Renal cortex interstitium (tissue), 15 donors: ENCODE measurements at places on chromosomes 4 and X.

DNA sequence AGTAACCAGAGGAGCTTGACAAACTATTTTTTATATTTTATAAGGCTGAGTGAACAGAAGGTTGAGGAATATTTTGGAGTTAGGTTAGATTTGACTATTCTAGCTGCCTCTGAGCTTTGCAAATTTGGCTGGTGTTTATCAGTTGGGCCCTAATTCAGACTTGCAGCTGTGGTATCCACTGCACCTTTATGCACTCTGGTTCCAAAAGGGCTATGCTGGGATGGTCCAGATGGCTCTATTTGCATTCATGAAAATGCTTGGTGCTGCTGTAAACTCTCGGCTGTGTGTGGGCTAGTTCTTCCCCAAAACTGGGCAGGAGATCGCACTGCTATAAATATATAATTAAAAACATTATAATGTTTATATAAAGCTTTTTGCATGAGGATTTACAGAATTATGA, 106.3 kb downstream of the REPS2 start:
- DNase-seq: no peak

DNA sequence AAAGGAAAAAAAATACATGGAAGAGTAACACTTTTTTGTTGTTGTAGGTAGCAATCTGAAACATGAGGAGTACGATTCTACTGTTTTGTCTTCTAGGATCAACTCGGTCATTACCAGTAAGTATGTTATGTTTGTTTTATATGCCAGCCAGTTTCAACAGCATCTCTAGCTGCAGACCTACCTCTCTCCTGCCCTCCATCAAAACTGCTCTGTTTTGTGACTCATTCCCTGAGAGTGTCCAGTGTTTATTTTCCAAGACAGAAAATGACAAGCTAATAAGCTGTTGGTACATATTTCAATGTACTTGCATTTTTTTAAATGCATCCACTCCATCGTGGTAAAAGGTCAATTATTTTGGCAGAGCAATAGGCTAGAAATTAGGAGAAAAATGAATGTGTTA, 347 bp downstream of the AMTN start:
- DNase-seq: no peak

DNA sequence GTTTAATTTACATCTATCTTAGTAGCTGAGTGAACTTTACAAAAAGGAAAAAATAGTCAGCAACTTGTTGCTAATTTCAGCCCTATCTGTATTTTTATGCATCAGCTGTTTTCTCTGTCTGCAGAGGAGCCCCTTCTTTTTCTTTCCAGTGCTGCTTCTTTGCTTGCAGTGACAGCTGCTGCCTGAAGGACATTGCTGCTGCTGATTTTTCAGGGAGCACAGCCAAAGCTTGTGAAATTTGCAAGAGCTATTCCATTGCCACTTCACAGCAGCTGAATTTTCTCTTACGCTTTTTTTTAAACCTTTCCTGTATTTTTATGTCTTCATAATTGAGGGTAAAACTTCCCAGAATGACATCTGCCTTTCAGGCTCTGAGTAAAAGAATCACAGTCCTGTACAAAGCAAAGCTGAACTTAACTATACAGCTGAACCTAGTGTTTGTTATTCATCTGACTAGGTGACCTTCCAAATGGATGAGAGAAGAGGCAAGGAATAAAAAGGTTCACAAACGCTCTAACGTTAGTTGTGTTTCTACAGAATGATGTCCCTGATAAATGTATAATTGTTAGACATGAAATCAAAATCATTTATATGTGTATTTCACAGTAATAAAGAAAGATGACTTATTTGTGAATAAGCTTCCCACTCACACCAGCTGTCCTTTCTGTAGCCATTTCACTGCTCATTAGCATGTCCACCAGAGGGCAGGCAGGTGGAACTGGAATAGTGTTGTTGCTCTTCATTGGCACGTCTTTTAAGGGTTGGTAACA, 541.4 kb downstream of the ADGRL3 start:
- DNase-seq: no peak

DNA sequence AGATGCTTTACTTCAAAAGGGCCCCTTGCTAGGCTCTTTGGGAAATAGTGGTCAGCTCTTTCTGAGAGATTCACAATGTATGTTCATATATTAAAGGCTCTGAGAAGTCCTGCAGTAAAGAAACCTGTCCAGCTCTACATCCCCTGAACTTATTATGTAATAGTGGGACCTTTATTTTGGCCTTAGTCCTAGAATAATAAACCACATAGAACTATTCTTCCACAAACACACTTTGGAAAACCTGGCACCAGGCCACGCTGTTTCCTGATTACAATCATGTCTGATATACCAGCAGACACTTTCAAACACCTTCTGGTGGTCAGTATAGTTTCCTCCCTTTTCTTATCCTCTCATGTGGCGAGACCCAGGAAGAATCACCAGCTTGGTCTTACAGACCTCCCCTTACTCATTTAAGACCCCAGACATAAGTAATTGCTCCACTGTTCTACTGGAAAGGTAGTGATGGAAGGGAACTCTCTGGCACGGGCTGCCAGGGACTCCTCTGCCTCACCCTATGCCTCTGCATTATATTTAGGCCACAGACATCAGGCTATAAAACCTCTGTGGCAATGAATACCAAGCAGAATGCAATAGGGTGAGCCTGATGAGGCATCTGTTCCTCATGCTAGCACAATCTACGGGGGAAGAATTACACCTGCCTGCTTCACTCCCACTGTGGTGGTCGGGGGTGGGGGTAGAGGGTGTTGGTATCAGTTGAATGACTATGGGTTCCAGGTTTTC, 5.7 kb upstream of the PPEF1 start:
- DNase-seq: no peak

- DNase-seq: no peak
Measured at GRCh38 chr4:158895797-158896576, 127.2 kb downstream of the FNIP2 start.

GRCh38 chr4:77595364-77595973, 10.2 kb upstream of the CXCL13 start:
- no peak for DNase-seq

DNA sequence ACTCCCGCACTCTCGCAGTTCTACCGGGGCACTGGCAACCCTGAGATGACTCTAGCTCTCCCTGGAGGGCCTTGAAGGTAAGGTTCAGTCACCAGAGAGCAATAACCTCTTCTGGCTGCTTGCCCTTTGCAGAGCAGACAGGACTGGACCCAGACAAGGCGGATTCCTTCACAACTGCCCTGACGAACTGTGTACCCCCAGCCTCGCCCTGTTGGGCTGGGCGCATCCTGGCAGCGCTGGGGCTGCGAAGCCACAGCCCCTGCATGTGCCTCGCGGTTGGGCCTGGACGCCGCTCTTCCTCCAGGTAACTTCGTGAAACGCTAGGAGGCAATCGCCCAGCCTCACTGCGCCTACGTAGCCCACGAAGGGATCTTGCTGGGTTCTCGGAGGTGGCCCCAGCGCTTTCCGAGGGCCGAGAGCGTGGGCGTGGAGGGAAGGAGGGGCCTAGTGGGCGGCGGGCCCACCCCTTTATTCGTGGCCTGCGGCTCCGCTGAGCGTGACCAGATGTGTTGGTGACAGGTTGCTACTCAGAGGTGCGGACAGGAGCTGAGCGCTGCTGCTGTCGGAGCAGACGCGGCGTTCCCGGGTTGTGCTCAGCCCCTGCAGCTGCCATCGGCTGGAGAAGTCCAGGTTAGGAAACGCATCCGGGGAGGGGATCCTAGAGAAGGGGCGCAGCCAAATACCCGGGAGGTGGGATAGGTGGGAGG, 1.9 kb upstream of the MAMLD1 start:
- DNase-seq: no peak

- DNase-seq: no peak
Measured at GRCh38 chrX:67674741-67675140, 130.9 kb downstream of the AR start.

- DNase-seq: no peak
Measured at GRCh38 chr4:26788341-26788733, 72.3 kb upstream of the STIM2 start.

DNA sequence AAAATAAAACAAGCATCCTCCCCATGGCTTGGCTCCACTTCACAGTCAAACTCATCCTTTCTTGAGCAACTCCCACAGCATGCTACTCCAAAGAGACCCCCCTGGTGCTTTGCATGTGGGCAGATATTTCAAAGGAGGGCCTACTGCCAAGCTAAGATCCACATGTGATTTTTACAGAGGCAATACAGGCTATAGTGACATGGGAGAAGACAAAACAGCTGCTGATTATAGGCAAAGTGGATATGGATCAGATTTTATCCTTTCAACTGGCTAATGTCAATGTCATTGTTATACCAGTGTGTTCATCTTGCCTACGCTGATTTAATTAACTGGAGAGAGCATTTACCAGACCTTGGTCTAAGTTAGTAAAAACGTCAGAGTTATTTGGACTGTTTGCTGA, 328.3 kb downstream of the KLHL13 start:
- DNase-seq: no peak
